ENCODE measurements at places on chromosomes 3 and 15.

DNA sequence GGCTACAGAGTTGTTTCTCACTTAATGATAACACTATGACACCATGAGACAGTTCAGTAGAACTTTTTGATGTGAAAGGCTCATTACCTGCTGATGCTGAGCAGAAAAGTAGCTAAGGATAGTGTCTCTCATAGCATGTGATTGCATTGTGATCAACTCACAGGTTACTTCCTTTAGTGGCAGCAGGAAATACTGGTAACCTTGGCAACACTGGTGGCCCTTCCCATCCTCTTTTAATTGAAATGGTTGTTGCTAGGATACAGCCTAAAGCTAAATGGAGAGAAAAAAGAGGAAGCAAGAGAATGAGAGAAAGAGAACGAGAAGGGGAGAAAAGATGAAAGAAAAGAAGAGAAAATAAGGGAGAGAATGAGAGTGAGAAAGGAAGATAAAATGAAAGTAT is 204.7 kb upstream of the GAP43 start:
- no peak for DNase-seq

DNA sequence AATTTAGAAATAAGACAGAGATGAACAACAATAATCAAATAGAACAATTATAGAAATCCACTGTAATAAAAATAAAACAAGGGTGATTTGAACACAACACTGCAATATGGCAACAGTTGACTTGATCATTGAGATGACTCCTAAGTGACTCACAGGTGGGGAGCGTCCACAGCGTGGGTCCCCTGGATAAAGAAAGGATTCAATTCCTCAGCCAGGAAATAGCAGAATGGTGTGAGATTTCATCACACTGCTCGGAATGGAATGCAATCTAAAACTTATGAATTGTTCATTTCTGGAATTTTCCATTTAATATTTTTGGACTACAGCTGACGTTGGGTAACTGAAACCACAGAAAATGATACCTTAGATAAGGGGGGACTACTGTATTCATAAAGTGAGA is 82.0 kb downstream of the CNTN3 start:
- no peak for DNase-seq

DNA sequence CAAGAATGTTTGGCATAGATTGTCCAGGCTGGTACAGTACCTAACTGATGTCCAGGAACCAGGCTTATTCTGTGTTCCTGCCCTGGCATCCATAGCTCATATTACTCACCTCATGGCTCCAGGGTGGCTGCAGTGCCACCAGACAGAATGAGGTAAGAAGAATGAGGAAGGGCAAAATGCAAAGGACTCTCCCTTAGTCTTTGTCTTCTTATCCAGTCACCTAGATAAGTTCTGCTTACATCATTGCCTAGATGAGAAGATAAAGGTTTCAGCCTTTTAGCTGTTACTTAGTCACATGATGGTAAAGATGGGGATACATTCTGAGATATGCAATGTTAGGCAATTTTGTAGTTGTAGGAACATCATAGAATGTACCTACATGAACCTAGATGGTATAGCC is 45.8 kb downstream of the CHP1 start:
- no peak for DNase-seq

DNA sequence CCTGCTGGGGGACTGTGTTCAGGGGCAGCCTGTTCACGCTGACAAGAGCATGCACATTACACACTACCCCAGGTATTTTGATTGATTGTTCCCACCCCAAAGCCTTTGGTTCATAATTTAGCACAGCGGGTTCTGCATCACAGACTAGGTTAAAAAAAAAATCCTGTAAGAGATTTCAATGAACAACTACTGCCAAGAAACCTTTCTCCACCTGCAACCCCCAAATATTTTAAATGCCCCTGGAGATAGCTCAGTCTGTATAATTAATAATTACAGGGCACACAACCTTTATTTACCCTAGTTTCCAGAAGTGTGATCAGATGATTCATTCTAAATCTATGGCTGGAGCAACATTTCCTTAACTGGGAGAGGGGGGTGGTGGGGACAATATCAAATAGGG is 87.6 kb downstream of the NR2F2 start:
- no peak for DNase-seq

GRCh38 chr3:39188271-39189149 is 3.9 kb downstream of the XIRP1 start:
- no peak for DNase-seq

DNA sequence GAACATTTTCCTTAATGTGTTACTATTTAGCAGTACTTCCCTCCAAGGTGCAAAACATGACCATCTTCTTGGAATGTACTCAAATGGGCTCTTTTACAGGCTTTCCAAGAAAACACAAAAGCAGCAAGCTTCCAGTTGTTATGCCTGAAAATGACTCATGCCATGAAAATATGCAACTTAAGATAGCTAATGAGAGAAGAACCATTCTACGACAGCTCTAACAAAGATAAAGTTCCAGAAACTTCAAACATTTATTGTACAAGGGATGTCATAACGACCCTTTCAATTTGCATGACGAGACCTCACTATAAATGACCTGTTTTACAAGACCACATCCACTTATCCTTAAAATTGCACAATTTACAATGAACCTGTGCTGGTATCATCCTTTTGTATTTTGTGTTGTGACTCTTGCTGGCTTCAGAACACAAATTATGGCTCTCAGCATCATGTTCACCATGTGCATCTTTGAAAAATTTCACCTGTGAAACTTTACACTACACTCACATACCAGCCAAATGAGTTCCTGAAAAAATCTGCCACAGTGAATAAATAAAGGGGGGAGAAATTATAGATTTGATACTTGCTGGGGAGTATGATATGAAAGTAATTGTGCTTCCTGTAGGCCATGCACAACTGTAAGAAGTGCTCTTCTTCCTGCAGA is 433.7 kb downstream of the MAGI1 start:
- no peak for DNase-seq

GRCh38 chr15:48965972-48966371 is 2.3 kb upstream of the SHC4 start:
- no peak for DNase-seq

DNA sequence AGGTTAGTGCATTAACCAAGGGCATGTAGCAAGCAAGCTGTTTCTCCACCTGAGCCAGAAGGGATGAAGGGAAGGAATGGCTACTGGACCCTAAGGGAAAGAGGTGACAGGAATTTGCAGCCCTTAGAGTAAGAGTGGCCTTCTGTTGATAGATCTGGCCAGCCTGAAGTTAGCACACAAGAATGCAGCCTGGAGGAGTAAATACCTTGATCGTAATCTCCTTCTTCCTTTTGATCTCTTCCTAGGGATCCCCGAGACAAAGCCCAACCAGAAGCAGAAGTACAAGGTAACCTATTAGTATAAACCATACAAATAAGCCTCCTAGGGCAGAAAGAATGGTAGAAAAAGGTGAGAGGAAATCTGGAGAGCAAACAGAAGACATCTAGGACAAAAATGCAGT is 134.6 kb downstream of the ATP8B4 start:
- DNase-seq, result no peak

Measured in spinal cord (tissue), 10 donors.